ENCODE measurements at places on chromosomes 6 and 20.

DNA sequence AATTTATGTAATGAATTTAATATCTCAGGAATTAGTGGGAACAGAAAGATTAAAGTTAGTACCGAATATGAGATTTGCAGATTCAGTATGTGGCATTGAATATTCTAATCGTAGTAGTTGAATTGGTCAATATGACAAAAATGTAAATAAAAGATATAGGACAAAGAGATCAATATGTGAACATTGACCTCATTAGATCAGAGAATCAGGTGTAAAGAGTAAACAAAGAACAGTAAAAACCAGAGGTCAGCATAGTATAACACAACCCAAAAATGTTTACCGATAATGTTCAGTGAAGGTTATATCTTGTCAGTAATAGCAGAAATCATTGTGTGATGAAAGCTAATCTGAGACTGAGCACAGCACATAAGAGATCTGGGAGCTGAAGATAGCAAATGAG lies 152.0 kb downstream of the FAM83B start:
- DNase-seq, result no peak

- peak; percentile 8 for DNase-seq
Observed at GRCh38 chr6:107292715-107293271, 166.6 kb downstream of the PDSS2 start.

DNA sequence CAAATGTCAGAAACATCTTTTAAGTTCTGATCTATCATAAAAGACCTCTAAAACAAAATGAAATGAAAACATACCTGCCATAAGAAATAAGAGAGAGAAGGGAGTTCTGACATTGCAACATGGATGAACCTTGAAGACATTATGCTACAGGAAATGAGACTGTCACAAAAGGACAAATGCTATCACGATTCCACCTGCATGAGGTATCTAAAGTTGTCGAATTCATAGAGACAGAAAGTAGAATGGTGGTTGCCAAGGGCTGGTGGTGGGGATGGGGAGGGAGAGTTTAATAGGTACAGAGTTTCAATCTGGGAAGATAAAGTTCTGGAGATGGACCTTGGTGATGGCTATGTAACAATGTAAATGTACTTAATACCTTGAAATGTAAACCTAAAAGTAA lies 3.3 kb downstream of the EZR start:
- no peak for DNase-seq

GRCh38 chr6:168105813-168106632 lies 27.0 kb upstream of the FRMD1 start:
- no peak for DNase-seq

GRCh38 chr6:26452631-26453235 lies 5.0 kb upstream of the BTN2A1 start:
- no peak for DNase-seq

DNA sequence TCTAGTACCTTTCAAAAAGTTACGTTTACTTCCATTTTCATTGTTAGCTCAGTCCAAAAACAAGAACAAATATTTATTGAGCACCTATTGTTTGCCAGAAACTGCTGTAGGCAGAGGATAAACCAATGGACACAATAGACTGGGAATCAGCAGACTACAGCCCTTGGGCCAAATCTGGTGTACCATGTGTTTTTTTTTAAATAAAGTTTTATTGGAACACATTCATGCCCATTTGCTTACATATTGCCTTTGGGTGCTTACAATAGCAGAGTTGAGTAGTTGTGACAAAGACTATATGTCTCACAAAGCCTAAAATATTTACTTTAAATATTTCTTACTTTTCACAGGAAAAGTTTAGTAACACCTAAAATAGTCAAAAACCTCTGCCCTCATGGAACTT lies 216.1 kb downstream of the COL9A1 start:
- DNase-seq, result no peak

DNA sequence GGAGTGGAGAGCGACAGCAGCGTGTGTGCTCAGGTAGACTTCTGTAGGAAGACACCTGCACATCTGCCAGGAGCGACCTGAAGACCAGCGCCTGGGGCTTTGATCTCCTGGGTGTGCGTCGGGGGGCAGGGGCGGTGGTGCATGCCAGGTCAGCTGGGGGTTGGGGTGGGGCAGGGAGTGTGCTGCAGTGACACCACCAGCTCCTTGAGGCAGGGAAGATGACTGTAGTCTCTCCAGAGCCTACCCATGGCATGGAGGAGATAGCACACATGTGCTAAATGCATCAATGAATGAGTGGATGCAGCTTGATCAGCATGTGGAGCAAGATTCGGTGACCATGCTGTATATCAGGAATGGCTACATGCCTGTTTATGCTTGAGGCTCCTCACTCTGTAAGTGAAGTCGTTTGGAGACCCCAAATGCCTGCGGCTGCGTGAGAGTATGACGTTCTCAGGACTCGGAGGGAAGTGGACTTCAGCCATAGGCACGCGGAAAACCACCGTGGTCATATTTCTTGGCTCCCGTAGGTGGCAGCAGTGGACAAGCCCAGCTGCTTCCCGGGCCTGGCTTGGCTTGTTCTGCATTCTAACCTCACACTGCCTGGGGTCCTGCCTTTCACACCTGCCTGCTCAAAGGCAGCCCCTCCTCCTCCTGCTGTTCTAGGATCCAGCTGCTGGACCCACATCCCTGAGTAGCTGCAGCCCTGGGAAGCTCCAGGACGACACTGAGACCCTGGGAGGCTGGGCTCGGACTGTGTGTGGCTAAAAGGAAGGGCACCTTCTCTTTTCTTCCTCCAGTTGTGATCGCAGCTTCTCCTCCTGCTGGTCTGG lies 39.4 kb upstream of the KCNK16 start:
- peak; percentile 73 for DNase-seq

DNA sequence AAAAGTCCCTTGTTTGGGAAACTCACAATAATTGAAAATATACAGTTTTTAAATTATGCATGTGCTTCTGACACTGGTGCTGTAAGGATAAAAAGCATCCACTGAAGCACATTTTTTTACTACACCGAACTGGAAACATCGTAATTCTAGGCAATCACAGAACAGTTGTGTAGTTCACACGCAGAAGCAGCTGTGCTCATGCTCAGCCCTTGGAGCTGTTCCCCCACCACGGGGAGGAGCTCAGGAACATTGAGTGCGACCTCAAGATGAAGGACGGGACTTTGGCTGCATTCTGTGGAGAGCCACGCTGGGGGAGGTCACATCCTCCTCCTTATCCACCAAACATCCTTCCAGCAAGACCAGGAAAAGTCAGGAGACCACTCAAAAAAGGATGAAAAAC lies 466.3 kb upstream of the CDH4 start:
- no peak for DNase-seq

DNA sequence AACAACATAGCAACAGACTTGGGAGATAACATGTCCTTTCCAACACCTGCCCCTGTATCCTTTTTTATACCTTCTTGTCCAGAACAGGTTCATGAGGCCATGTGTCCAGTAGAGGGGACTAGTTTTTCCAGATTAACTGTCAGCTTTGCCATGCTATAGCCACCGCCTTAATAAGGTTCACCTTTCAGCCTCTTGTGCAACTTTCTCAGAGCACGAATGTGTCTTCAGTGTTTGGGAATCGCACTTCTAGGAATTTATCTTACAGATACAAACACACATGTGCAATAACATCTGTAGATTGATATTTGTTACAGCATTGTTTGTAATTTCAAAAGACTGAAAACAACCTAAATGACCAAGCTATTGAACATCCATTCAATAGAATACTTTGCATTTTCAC lies 21.4 kb downstream of the NCR2 start:
- no peak for DNase-seq

DNA sequence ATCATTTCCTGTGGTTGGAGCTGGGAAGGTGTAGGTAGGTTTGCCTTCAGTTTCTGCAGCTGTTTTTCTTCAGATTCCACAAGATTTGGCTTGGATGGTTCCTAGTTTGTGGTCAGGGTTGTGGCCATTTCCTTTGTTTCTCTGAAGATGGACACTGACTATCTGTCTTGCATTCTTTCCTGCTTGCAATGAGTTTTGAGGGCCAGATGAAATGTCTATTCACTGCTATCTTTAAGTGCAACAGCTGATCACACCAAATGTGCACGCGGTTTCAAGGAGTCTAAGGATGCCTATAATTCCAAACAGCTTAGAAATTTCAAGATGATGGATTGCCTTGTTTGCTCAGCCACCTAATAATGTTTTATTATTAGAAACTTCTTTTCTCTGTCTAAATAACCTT lies 28.4 kb downstream of the IL20RA start:
- no peak for DNase-seq

DNA sequence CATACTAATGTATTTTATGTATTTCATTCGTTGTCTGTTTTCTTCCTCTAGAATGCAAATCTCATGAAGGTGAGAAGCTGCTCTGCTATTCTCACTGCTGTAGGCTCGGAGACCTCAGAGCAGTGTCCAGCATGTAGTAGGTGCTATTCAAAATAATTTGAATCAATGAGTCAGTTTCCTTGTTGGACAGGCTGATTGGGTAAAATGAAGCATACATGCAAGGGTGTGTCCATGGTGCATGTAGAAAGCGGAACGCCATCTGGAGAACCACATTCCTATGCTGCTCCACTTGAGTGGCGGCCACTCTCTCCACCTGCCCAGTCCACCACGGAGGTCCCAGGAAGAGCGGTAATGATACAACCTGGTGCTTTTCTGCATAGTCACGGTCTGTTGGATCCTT lies 412.1 kb downstream of the QKI start:
- no peak for DNase-seq

GRCh38 chr20:64074184-64074789 lies 5.0 kb downstream of the RGS19 start:
- DNase-seq, result no peak

GRCh38 chr20:47557791-47558190 lies 56.1 kb downstream of the NCOA3 start:
- no peak for DNase-seq

DNA sequence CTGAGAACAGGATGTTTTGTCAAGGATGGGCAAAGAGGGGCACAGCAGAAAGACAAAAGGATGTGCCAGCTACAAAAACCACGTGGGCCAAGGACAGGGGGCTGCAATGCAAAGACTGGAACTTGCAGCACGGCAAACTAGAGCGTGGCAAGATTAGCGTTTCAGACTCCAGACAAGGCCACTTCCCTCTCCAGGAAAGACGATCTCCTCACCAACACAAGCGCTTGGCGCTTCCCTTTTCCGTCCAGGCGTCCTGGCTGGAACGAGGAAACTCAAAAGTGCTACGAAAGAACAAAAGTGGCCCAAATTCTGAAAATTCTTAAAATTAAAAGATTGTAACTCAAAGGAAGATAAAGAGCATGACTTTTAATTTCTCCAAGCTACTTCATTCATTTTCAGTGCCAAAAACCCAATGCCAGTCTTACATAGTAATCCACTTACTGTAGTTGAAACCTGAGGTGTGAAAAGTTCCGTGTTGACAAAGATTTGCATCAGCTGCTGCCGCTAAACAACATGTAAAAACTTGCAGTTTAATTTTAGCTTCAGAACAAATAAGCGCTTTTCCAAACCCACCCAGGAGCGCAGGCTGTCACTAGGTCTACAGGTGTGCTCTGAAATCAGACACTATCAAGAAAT lies 207.1 kb upstream of the RREB1 start:
- DNase-seq, result no peak

GRCh38 chr20:39165099-39165498 lies 203.0 kb downstream of the DHX35 start:
- DNase-seq, result no peak

GRCh38 chr20:19889011-19889953 lies 127.9 kb upstream of the NAA20 start:
- no peak for DNase-seq

GRCh38 chr6:165002866-165003265 lies 306.5 kb downstream of the C6orf118 start:
- no peak for DNase-seq

DNA sequence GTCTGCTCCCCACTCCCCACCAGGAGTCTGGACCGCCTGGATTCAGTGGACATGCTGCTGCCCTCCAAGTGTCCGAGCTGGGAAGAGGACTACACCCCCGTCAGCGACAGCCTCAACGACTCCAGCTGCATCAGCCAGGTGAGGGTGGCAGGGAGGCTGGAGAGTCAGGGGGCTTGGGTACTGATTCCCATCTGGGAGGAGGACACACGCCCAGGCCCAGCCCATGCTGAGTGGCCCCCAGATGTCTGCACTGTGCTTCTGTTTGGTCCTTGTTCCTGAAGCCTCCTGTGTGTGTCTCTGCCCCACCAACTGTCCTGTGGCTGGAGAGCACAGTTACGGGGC lies 101.6 kb upstream of the MYL9 start:
- DNase-seq, result no peak

DNA sequence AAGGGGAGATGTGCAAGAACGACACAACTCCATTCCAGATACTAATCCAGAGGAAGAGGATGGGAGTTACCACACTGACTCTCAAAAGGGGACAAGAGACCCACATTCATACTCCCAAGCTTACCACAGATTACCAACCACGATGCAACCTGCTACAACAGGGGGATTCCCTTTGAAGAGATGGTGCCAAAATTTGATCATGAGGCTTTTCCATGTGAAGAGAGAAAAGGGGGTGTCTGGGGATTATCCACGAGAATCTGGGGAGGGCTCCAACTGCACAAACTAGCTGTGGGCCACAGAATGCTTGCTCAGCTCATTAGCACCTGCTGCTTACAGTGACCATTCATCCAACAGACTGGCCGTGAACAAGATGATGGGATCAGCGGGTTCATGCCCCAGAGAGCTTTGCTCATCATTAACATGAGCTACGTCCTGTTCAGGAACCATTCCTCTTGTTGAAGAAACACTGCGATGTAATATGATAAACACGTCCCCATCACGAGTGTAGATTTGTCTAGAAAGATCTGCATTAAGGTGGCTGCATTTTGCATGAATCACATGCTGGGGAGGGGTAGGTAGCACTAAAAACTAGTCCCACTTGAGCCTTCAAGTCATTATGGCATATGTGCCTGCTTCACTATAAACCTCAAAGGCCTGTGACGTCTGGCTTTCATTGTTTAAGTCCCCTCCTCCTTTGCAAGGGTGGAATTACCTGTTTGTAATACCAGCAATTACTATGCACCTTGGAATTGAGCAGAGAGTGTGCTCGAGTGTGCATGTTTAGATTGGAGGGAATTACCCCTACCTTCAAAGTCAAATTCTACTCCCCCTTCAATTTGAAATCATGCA lies 4.0 kb downstream of the PLAGL2 start:
- no peak for DNase-seq

- no peak for DNase-seq
Observed at GRCh38 chr20:37223053-37223452, 38.6 kb downstream of the GHRH start.
